Astrocyte of the cerebellum (primary cell): ENCODE measurements at places on chromosomes 7 and 10.
A peak's percentile ranks its signal among the peaks of the same experiment; 100 is the strongest.

DNA sequence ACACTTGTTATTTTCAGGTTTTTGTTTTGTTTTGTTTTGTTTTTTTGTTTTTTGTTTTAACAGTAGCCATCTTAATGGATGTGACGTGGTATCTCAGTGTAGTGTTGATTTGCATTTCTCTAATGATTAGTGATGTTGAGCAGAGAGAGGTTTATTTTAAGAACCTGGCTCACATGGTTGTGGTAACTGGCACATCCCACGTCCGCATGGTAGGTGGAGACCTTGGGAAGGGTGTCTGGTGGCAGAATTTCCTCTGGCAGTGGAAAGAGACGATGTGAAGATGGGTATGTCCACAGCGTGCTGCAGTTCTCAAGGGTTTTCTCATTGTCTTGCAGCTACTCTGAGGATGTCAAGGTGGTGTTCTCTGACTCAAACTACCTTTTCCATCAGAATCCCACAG, 252.2 kb downstream of the GALNT17 start:
- DNase-seq, result no peak

- no peak for DNase-seq
Observed at GRCh38 chr7:6320791-6321190, 48.4 kb upstream of the CYTH3 start.

GRCh38 chr7:108132551-108133265, 2.5 kb upstream of the LAMB4 start:
- DNase-seq, result peak; percentile 12

DNA sequence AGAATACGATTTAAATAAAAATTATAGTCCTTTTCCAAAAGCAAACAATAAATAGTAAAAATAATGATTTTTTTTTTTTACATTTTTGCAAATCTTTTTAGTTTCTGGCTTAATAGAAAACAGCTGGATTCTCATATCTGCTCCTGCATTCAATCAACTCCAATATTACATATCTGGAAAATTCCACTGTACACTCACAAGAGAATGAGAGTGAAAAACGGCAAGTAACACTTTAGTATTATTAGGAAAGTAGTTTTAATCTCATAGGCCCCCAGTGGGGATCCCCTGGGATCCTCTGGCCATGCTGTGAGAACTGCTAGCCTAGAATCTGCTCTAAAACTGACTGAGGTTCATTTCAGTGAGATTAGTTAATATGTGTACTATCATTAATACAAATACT, 128.6 kb upstream of the LRRN3 start:
- DNase-seq, result no peak

- DNase-seq, result no peak
Observed at GRCh38 chr10:102705531-102705930, 8.7 kb downstream of the ARL3 start.
